ENCODE measurements at places on chromosomes 13 and 19. TPM values are rescaled to one million over a fixed set of nuclear protein-coding genes. Genes with fewer than 3 reads are reported as not detected.

MIPEP gene
- 18.6 TPM for total RNA-seq

LILRB4 gene
- not detected for total RNA-seq

GJA3 gene
- total RNA-seq = not detected

DNA sequence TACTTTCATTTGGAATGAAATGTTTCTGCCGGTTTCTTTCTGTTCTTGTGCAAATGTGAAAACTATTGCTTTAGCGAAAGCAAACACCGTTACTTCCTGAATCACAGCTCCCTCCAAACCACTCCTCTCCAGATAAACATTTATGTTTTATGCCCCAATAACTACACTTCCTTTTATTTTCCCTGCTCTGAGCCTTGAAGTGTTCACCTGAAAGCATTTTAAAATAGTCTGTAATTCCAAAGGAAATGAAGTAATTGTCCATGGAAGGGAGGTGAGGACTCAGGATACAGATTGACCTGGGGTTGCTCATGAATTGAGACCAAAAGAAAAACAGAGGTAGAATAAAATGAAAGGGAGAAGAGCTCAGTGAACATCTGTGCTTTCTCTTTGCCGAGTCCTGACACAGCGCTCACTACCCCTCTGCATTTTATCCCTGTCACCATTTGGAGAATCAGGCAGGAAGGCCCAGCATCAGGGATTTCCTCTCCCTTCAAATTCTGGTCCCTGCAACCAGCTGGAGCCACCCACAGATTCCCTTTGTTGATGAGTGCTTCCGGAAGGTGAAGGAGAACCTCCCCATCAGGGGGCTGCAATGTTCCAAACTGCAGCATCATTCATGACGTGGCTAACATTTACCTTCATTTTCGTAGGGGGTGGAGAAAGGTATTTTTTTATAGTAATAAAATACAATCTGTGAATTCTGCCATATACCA, 171.9 kb downstream of the ITGBL1 start:
- DNase-seq = no peak

GRCh38 chr13:20121159-20121525, 39.7 kb downstream of the GJA3 start:
- DNase-seq = peak; percentile 30

GRCh38 chr13:67123165-67123564, 107.0 kb downstream of the PCDH9 start:
- no peak for DNase-seq
